Renal cortex interstitium (tissue), 15 donors: ENCODE measurements at places on chromosomes 7 and 10. TPM values are rescaled to one million over a fixed set of nuclear protein-coding genes. Genes with fewer than 3 reads are reported as not detected.

DNA sequence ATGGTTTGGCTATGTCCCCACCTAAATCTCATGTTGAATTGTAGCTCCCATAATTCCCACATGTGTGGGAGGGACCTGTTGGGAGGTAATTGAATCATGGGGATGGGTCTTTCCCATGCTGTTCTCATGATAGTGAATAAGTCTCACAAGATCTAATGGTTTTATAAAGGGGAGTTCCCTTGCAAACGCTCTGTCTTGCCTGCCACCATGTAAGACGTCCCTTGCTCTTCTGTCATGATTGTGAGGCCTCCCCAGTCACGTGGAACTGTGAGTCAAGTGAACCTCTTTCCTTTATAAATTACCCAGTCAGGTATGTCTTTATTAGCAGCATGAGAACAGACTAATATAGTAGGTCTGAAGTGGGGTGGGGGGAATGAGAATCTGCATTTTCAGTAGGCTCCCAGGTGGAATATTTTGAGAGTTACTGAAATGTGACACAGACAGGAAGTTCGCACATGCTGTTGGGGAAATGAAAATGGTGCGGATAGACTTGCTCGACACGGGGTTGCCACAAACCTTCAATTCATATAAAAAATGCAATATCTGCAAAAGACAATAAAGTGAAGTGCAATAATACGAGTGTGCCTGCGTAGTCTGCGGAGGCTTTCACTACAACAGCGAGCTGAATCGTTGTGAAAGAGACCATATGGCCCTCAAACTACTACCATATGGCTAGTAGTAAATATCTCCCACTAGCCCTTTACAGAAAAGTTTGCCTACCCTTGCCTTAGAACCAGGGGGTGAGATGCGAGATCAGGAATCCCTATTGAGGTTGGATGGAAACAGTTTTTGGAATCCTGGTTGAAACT, 166.1 kb downstream of the GRK5 start:
- no peak for DNase-seq

GRCh38 chr7:144006692-144007042, 6.5 kb downstream of the OR6B1 start:
- no peak for DNase-seq

GRCh38 chr7:2523941-2524807, 4.6 kb downstream of the LFNG start:
- DNase-seq, result no peak

GRCh38 chr10:48885376-48885775, 54.3 kb downstream of the LRRC18 start:
- no peak for DNase-seq

DNA sequence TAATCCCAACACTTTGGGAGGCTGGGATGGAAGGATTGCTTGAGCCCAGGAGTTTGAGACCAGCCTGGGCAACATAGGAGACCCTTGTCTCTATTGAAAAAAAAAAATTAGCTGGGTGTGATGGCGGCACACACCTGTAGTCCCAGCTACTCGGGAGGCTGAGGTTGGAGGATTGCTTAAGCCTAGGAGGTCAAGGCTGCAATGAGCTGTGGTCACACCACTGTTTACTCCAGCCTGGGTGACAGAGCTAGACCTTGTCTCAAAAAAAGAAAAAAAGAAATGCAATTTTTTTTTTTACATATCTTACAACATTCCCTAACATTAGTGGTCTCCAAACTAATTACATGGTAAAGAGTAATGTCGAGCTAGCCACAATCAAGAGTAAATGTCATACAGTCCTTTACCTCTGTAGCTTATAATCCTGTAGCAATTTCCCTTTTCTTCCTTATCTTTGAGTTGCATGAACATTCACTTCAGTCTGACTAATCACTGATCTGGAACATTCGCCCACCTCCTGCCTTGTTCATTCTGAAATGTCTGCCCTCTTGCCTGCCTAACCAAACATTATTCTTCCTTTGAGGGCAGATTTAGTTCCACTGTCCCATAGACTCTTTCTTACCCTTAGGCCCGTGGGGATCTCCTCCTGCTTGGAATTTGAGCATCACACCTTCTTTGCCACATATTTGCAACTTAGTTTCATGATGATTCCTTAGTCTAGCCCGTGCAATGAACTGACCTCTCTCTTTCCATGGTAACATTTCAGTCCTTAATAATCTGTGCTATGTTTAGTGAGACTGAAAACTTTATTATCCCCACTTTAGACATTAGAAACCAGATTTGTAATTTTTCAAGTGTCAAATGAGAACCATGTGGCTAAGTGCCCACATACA, 4.8 kb upstream of the VCL start:
- no peak for DNase-seq

GRCh38 chr7:143980746-143981510, 19.2 kb upstream of the OR6B1 start:
- DNase-seq, result no peak

GRCh38 chr7:45590679-45591057, 16.5 kb downstream of the ADCY1 start:
- no peak for DNase-seq

DNA sequence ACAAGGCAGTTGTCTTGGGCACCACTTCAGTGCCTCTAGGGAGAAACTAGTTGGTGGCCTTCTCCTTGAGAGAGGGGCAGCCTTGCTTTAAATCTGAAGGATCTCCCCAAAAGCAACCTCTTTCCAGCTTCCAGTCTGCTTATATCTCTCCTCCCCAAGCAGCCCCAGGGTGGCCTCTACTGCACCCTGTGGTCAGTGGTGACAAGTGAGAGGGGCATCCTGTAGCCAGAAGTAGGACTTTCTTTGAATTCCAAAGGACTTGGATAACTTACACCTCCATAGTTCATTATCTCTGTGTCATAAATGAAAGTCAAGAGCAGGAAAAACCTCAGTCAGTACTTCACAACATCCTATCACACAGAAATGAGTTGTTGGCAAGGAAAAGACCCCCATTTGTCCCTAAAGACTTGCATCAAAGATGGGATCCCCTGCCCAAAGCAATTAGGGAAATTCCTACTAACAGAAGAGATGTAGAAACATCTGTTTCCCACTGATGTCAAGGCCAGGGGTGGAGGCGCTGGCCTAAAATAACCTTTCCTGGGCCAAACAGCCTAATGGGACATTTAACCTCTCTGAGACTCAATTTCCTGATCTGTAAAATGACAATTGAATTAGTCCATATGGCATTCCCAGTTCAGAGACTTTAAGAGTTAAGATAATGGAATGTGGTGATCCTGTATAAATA, 44.0 kb upstream of the ANKRD1 start:
- no peak for DNase-seq

GRCh38 chr10:89524279-89524678, 11.1 kb downstream of the SLC16A12 start:
- DNase-seq, result no peak

DNA sequence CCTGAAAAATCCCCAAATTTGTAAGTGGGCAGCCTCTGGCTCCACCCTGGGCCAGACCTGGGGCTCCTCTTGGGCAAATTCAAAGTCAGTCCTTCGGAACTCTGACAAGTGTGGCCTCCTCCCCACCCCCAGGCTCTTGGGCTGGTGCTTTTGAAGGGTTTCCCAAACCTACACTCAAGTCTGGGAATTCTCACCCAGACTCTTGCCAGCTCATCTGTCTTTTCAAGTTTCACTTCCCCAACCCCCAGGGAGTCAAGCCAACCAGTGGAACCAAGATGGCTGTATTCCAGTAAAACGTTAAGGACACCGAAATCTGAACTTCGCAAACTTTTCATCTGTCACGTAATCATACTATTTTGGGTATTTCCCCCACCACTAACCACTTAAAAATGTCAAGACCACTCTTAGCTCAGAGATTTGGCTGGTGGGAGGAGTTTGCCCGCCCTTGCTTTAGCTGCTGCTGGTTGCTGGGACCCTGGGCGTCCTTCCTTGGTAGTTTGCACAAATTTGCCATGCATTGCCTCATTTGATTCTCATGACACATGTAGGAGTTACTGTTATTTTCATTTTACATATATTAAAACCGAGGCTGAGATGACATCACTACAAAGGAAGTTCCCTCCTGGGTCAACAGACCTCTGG, 1.7 kb upstream of the MYO1G start:
- DNase-seq, result no peak

DNA sequence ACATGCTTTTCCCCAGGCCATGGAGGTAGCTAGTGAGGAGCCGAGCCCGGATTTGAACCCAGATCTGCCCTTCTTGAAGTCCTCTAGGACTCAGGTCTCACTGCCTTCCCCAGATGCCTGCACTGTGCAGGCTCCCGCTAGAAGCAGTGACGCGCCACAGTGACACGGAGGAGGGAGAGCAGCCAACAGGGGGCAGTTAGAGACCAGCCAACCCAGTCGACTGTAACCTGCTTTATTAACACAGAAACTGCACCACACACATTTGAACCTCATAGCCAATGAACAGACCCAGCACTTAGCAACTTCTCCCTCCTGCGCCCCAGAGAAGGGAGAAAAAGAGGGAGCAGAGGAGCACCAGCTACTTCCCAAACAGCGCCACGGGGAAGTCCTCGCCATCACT, 27.4 kb downstream of the PILRA start:
- no peak for DNase-seq

GRCh38 chr10:65719790-65720189, 1206.0 kb upstream of the LRRTM3 start:
- DNase-seq, result no peak

DNA sequence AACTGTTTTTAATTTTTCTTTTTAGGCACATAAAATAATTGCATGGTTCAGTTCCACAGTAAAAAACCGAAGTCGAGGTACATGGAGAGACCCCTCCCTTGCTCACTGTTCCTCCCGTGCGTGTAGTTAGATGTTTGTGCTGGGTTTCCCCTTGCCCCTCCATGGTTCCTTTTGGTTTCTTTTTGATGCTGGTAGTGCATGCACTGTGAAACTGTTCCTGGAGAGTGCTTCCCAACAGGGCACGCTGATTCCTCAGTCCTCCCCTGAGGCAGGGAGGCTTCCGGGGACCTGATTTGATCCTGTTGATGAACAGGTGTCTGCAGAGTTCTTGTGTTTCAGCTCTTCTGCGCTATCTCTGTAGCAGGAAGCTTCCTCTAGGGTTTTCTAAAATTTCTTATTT, 69.5 kb downstream of the ADCY1 start:
- DNase-seq, result no peak

DNA sequence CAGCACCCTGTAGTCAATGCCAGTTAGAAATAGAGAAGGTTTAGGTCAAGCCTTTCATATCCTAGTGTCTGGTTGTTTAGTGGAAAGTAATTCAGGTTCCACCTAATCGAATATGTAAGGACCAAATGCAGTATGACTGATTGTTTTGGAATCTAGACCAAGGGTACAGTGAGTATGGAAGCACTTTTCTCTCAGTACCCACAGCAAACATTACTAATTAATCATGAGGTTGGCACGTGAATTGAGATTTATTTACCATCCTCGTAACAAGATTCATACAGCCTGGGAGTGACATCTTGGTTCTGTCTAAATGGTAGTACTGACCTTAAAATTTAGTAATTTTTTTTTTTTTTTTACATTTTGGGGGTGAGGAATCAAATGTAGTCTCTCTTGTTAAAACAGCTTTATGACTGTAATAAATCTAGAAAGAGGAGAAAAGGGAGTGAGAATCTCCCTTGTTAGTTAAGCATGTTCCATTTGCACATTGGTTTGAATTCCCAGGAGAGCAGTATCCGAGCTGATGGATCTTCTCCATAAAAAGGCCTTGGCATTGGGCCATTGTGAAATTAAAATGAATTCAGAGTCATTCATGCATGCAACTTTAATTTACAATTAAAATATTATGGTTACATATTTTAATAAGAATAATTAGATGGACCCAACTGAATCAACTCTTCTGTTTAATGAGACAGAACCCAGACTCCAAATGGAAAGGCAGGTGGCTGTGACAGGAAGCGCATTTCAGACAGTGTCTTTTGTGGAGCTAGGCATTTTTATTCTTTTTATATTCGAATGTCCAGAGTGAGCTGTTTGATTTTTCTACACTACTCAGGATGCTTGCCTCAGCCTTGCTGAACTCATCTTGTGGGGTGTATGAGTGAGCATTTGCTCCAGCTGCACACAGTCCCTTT, 57.6 kb downstream of the SNX10 start:
- no peak for DNase-seq

GRCh38 chr7:66454600-66455225, 174.0 kb upstream of the KCTD7 start:
- DNase-seq, result no peak

Gene TRIM50
- polyA plus RNA-seq, result 0.28 TPM

Gene ZNF862
- 24.6 TPM for polyA plus RNA-seq

Gene IQCE
- 24.2 TPM for polyA plus RNA-seq

Gene AKR1C8
- 0.36 TPM for polyA plus RNA-seq
